ENCODE measurements at places on chromosomes 11 and 22. TPM values are rescaled to one million over a fixed set of nuclear protein-coding genes. Genes with fewer than 3 reads are reported as not detected.

Gene MYO7A
- total RNA-seq: 4.1 TPM

Gene CADM1
- 5.2 TPM for total RNA-seq

DNA sequence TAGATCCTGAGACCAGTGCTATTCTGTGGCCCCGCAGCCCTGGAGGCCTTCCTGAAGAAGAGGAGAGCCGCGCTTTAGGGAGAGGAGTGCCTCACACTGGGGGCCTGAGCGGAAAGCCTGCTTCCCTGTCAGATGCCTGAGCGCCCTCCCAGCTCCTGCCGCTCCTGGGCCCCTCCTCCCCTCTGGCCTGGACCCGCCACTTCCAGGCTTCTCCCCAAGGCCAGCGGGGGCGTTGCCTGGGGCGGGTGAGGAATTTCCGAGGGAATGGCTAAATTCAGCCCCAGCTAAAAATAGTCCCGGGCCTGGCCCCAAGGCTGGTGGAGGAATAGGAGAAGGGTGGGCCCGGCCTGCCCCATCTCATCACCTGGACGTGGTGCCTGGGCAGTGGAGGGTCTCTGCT, 15.4 kb downstream of the ARHGEF17 start:
- peak; percentile 59 for DNase-seq

DNA sequence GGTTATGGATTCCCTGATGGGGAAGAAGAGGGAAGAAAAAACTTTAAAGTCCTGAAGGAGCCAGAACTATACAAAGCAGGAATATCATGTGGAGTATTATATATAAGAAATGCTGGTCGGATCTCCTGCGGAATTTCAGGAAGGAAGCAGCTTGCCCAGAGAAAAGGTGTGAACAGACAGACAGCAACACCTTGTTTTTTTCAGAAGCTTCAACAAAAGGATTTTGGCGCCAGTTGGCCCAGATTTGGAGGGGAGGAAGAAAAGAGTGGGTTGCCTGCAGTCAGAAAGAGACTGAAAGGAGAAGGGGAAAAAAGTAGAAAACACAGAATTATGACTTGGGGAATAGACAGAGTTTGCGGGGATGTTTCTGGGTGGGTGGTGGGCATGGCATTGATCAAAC, 45.2 kb downstream of the SEZ6L start:
- no peak for DNase-seq

DNA sequence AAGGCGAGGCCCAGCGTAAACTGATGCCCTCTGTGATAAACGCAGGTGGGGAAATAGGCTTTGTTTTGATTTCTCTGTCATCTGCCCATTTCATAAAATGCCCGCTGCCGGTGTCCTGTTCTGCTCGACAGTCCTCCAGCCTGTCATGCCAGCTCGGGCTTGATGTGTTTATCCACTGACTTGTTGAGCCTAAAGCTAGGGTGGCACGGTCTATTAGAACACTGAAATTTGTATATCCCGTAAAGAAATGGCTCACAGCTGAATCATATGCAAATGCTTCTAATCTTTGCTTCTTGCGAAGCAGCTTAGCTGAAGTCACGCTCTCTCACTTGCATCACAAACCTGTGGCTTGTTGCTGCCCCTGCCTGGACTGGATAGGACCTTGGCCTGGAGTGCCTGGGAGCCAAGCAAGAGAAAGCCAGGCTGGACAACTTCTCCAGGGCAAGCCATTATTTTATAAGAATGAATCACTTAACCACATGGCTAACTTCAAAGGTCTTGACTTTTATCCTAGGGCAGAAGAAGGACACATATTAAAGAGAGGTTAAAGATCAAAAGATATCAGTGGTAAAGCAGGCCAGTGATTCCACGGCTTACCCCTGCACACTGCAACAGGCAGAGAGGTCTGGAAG, 33.1 kb downstream of the EHF start:
- DNase-seq: peak; percentile 64

DNA sequence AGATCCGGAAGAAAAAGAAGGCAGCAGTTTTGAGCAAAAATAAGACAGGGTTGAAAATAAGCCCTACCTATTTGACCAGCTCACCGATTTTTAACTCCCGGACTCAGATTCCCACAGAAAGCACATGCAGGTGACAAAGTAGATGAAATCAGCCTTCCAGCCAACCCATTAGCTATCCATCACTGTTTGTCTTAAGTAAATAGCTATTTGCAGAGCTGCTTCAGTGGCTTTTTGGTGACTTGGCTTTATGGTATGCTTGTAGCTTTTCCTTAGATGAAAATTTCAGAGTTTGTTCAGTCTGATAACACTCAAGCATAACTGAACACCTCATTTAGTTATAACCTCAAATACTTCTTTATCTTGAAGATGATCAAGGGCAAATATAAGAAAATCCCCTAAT, 192.6 kb downstream of the HIPK3 start:
- no peak for DNase-seq

- no peak for DNase-seq
Measured at GRCh38 chr22:23100124-23100801, 29.9 kb downstream of the GNAZ start.

DNA sequence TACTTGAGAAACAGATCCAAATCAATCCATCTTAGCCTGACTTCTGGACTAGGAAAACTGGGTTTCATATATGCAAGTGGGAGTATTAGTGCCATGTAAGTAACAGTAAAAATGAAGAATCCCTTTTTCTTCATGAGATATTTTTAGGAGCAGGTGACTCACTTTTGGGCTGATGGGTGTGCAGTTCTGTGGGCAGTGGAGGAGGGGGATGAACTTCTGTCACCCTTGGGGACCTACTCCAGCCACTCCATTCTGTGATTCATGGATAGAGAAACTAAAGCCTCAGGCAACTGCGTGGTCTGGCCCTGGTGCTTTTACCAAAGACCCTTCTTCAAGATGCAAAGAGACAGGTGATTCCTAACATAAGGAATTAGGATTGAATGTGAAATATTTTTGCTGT, 208.6 kb upstream of the NARS2 start:
- DNase-seq: no peak

- peak; percentile 48 for DNase-seq
Measured at GRCh38 chr22:27317096-27317495, 484.5 kb downstream of the MN1 start.

Gene STIM1
- 56.8 TPM for total RNA-seq

DNA sequence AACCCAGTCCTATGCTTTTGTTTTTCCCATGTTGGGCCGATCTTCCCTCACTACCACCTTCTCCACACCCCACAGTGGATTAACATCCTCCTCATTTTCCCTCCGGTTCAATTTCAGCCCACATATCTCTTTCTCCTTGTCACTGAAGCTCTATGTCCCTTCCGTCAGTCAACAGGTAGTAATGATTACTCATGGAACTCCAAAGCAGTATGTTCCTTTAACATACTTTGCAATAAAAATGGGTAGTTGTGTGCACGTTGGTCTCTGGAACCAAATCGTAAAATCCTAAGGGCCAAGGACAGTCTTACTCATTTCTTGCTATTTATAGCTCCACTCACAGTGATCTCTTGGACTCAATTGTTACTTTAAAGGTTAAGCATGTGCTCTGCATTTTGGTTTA, 20.2 kb downstream of the AMOTL1 start:
- no peak for DNase-seq

DNA sequence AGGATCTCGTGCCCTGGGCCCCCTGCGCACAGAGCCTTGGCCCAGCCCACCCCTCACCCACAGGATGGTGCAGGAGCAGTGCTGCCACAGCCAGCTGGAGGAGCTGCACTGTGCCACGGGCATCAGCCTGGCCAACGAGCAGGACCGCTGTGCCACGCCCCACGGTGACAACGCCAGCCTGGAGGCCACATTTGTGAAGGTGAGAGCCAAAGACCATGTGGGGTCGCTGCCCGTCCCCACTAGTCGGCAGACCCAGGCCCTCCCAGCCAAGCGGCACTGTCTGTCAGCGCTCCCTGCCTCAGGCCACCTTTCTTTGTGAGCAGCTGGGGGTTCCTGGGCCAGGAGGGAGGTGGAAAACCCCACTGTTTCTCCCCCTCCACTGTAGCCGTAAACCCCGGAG, 22.8 kb downstream of the FBLN1 start:
- DNase-seq: no peak

Gene OTOG
- total RNA-seq: not detected

DNA sequence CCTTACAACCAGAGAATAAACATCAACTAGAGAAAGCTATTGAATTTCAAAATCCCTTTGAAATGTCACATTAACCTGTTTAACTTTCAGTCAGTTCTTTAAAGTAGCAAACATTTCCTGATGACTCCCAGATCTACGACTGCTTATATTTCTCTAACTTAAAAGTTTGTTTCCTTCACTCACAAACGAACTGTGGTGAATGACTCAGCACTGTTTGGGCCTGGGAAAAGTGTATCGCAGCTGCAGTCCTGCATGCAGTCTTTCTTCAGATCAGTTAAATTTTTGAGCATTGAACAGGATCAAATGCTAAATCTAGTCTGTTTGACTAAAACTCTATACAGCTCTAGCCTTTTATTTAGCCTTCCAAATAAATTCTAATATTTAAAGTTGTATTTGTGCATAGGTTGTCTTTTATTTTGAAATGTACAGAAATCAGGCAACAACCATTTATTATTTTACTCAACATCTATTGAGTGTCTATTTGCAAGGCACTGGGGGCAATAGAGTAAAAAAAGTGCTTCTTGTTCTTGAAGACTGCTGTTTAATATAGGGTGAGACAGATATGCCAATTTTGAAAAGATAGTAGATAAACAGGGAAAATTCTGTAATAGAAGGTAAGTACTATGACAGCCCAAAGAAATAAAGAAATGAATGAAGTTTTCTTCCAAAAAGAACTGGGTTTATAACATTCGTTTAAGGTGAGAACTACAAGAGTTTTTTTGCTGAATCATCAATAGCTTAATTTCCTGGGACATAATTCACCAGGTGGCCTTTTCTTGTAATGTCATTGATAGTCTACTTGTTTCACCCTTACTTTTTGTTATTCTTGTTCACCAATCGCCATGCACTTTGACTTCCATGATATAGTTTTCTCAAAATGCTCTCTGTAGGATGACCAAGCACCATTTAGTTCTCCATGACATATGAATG, 235.4 kb downstream of the METTL15 start:
- no peak for DNase-seq

- no peak for DNase-seq
Measured at GRCh38 chr22:41289671-41290070, 3.7 kb upstream of the RANGAP1 start.

Gene INS
- 0.84 TPM for total RNA-seq

- DNase-seq: no peak
Measured at GRCh38 chr11:57219021-57219627, 17.9 kb downstream of the APLNR start.

GRCh38 chr11:69481393-69481844, at the start of gene LINC01488:
LINC01488 (plus strand) TSS chr11:69481663.
- DNase-seq: no peak

Gene KCNK7
- total RNA-seq: 0.40 TPM

GRCh38 chr22:28198692-28199091, 279.6 kb upstream of the PITPNB start:
- no peak for DNase-seq

Gene SLC2A11
- total RNA-seq: 9.6 TPM

- no peak for DNase-seq
Measured at GRCh38 chr11:17845431-17845881, 110.9 kb downstream of the KCNC1 start.

Gene YPEL1
- 2.2 TPM for total RNA-seq

DNA sequence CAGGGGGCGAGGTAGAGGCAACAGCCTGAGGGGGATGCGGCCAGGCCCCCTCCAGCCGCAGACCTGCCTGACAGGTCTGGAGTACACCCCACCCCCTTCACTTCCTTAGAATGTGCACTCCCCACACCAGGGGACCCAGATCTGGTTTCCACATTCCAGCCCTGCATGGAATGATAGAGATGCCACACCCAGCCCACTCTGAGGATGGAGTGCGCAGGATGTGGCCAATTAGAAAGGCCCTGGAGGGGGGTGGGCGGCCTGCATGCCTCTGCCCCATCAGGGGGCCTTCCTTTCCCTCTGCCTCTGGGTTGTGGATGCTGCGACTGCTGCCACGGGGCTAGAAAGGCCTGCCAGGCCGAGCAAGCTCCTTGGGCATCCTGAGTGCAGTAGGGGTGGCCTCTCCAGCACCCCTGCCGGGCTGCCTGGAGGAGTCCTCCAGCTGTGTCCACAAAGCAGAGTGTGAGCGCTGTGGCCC, 28.2 kb upstream of the MGAT3 start:
- no peak for DNase-seq

GRCh38 chr22:38313384-38313955, 3.8 kb downstream of the CSNK1E start:
- DNase-seq: peak; percentile 52

DNA sequence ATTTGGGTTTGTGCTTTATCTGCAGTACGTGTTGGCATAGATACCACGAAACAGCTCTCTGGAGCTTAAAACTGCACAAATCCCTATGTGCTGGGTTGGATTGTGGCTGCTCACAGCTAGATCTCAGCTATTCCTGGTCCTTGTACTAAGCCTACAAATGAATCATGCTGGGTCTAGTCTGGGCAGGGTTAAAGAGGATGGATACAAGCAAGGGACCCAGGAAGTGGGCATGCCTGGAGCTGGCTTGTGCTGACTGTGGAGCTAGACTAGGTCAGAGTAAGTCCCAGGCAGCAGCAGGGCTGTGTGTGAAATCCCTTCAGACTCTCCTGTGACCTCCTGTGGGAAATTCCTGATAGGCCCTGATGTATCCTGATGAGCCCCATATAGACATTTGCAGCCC, 3.9 kb upstream of the E2F8 start:
- DNase-seq: no peak

- no peak for DNase-seq
Measured at GRCh38 chr11:12900496-12900895, 108.6 kb upstream of the RASSF10 start.

DNA sequence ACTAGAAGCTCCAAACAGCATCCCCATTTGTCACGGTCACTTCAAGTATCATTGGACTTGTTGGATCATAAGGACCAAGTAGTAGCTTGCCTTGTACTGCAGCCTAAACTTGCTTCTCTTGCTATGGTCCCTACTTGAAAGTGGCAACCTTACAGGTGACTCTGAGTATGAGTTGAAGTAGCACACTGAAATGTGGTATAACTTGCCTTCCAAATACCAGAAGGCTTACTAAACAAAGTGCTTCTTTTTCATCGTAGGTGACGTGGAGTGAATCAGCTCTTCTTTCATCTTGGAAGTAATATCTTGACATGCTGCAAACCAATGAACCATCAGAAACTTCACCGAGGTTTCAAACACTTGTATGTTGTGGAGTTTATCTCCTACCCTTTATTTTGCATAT, 169.0 kb upstream of the DDI1 start:
- DNase-seq: no peak
